ENCODE measurements at places on chromosomes 7 and 10.

- DNase-seq = no peak
Measured at GRCh38 chr7:117146059-117146458, 176.8 kb downstream of the WNT2 start.

DNA sequence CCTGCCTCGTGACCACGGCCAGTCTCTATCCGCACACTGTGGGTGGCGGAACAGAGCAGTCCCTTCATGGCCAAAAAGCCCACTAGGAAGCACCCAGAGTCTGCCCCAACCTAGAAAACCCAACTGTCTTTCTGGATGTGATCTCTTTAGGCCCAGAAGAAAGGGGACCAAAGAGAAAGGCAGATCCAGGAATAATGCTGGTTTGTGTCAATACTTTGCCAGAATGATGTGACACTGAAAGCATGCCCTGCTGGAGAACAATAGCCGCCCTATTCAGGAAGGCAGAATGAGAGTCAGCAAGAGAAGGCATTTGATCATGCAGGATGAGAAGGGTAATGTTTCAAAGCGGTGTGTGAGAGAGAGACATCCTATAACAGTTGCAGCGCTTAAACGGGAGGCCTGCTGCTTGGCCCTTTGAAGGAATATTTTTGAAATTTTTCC lies 274.7 kb downstream of the USP6NL start:
- DNase-seq = no peak

DNA sequence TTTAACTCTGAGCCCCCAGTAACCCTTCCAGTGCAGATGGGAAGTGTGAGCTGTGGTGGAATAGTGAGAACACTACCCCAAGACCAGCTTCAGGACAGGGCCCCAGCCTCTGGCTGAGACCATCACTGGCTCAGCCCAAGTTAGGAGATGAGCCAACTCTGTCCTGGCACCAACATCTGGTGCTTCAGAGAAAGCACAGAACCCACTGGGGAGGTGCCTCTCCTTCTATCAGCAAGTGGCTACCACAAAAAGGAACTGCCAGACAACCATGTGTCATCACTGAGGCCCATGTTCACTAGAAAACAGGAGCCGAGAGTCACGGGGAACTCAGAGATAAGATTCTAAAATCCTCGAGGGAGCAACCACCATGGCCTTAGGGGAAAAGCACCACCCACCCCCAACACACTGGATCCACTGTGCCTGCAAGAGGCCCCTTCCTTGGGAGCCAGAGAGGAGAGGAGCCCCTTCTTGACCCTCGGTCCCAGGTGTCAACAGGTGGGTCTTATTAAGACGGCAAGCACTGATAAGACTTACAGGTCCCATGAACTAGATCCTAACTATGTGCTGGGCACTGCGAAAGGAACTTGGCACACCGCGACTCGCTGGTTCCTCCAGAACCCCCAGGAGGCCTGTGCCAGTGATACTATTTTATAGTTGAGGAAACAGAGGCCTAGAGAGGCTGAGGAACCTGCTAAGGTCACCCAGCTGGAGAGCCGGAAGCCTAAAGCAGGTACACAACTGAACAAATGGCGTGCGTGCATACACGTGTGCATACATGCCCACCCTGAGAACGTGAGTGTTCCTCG lies 102.7 kb downstream of the FAM53B start:
- DNase-seq = peak; percentile 36

GRCh38 chr10:103519798-103520197 lies 26.3 kb downstream of the NEURL1 start:
- no peak for DNase-seq

- no peak for DNase-seq
Measured at GRCh38 chr10:2097937-2098336, 360.6 kb upstream of the ADARB2 start.

DNA sequence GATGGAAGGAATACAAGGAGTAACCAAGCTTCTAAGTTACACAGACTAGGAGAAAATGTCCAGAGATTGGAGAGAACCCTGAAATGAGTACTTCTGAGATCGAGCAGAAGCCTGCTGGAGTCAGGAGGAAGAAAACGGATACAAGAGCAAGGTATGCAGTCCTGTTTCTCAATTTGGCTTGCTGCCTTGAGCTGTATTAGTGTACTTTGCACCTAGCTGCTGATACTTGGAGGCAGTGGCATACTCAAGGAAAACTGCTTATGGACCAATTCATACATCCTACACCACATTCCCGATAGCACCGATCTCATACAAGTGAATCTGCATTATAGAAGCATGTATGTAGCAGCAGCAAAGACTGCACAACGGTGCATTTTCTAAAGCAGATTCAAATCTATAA lies 14.4 kb downstream of the PIP4K2A start:
- peak; percentile 11 for DNase-seq

- DNase-seq = no peak
Measured at GRCh38 chr10:74500816-74501215, 325.6 kb upstream of the KAT6B start.

GRCh38 chr10:95214793-95215192 lies 20.8 kb downstream of the ACSM6 start:
- peak; percentile 93 for DNase-seq

DNA sequence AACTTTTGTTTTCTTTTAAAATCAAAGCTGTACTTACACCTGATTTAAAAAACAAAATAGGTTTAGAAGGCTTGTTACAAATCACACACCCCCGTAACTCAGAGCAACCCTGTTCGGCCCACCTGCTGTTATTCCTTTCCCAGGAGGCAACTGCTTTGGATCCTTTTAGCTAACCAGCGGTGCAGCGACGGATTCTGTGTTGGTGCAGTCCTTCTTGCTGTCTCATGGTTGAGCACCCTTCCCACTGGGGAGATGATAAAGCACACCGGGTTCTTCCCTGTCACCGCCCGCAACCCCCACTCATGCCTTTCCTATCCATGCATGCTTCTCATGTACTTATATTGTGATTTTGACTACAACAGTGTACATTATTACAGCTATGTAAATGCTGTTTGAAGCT lies 24.8 kb upstream of the MKI67 start:
- no peak for DNase-seq

GRCh38 chr10:34107626-34108516 lies 707.2 kb downstream of the PARD3 start:
- DNase-seq = no peak

GRCh38 chr10:102633848-102634247 lies 10.4 kb upstream of the TRIM8 start:
- DNase-seq = no peak

- peak; percentile 77 for DNase-seq
Measured at GRCh38 chr7:134643131-134643530, 3.5 kb upstream of the BPGM start.

GRCh38 chr10:78944723-78945312 lies 123.9 kb upstream of the ZMIZ1 start:
- peak; percentile 37 for DNase-seq

DNA sequence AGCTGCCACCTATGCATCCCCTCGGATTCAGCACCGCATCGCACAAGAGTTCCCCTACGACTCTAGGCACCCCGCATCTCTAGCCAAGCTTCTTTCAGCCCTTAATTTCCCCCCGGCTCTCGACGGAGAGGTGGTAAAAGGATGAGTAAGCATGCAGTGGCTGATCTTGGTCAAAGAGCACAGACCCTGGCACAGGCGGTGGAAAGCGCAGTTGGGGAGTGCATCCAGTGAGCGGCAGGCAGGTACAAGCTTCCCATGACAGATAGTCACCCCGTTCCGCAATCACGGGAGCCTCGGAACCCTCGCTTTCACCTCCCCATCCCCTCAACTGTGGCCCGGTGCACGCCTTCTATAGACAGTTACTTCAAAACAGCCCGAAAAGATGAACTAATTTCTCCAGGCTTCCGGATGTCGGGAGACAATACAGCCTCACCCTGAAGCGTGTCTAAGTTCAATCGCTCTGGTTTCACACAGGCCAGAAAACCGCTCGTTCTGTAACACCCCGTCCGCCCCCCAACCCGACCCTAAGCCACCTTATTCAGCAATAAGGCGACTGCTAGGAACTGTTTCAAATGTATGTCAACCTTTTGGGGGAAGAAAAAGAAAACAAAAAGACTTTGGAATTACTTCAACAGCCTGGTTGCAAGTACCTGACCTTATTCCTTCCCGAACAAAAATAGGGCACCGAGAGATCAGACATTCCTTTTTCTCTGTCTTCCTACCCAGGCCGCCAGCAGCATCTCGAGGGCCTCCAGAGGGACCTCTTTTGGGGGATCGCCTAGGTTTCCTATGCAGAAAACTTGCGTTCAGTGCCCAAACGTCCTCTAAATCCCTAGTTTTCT lies 1.4 kb downstream of the RHEB start:
- peak; percentile 64 for DNase-seq

DNA sequence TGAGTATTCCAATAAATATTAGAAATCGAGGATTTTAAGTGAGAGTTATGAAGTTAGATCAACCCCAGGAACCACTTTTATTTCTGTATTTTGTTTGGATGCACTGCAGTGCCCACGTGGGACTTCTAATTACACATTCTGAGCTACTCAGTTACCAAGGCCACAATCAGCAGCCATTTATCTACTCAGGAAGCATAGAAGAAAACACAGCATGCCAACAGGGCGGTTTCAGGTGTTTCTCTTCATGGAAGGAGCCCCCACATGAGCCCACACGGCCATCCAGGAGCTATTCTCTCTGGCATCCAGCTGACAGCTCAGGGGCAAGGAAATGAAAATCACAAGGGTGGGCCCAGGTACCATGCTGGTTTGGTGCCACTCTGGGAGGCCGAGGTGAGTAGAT lies 266.5 kb upstream of the MKLN1 start:
- DNase-seq = no peak

DNA sequence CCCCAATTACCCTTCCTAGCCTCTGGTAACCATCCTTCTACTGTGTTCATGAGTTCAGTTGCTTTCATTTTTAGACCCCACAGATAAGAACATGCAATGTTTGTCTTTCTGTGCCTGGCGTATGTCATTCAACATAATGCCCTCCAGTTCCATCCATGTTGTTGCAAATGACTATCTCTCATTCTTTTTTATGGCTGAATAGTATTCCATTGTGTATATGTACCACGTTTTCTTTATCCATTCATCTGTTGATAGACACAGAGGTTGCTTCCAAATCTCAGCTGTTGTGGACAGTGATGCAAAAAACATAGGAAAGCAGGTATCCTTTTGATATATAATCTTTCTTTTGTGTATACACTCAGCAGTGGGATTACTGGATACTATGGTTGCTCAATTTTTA lies 51.2 kb downstream of the RAPGEF5 start:
- DNase-seq = no peak

DNA sequence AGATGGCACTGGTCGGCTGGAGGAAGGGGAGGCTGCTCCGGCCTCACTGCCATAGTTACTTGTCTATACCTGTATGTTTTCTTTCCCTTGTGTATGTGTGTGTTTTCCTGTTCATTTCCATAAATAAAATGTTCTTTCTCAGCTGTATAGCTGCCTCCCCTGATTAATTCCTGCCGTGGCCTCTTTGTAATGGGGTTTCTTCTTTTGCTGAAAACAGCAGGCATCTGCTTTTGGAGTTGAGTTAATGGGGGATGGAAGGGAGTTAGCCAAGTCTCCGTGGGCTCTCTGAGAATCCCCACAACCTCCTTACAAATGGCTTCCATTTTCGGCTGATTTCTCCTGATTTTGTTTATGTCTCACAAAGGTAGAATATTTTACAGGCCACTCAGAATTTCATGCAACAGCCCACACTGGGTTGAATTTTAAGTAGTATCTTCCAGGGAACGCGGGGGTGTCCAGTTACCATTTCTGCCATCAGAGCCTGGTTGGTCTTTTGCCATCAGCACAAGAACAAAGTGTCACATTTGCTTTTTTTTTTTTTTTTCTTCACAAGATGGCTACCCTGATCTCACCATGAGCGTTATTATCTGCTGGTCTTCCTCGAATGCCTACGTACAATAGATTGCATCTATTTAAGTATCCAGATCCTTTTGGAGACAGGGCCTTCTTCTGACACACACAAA lies 88.1 kb upstream of the NRP1 start:
- DNase-seq = no peak

- DNase-seq = peak; percentile 76
Measured at GRCh38 chr7:116172353-116172752, 38.0 kb upstream of the TES start.

GRCh38 chr10:112958275-112958995 lies 8.4 kb downstream of the TCF7L2 start:
- no peak for DNase-seq

DNA sequence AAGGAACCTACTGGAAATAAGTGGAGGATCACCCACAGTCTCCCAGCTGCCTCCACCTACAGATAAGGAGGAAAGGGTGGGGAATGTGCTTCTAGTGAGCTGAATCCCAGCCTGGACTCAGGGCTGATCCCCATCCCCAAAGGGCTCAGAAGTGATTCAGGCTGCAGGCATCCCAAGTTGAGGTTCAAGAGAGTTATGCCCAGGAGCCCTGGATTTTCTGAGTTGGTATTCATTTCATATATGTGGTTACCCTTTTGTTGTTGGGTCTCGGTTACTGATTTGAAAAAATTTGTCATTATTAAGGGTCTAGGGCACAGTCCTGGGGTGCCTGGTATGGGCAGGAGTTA lies 30.0 kb upstream of the SRGN start:
- DNase-seq = peak; percentile 40

- DNase-seq = no peak
Measured at GRCh38 chr7:55873765-55874164, 11.2 kb upstream of the SEPTIN14 start.
